Stimulated activated CD4-positive, alpha-beta T cell treated with anti-CD3 and anti-CD28 coated beads, Interleukin-15, amount 100 ng/mL, for 1 hour (primary cell): ENCODE measurements at places on chromosomes 4 and X.

DNA sequence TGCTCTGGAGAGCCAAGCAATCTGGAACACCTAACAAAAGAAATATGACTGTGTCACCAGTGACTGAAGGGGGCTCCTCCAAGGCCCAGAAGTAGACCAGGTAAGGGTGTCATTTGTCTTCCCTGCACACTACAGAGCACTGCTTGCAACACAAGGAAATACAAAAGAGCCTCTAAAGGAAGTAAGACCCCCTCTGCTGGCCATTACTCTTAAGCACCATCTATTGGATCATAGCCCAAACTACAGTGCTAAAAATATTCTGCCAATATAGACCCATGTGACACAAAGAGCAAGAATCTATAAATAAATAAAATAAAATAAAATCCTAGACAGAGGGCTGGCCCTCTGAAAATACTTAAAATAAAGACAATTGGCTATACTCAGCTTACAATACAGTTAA is 528.7 kb downstream of the TMA16 start:
- no peak for DNase-seq

- DNase-seq, result no peak
These were observed 8.6 kb upstream of the TKTL2 start for GRCh38 chr4:163482190-163482589.

DNA sequence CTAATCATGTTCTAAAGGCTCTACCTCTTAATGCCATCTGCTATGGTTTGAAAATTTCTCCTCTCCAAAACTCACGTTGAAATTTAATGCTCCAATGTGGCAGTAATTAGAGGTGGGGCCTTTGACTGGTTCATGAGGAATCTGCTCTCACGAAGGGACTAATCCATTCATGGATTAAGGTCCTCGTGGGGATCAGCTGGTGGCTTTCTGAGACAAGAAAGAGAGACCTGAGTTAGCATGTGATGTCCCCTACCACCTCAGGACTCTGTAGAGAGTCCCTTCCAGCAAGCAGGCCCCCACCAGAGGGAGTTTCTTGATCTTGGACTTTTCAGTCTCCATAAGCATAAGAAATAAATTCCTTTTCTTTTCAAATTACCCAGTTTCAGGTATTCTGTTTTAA is 65.3 kb downstream of the WDFY3 start:
- DNase-seq, result no peak

- DNase-seq, result no peak
These were observed 447 bp downstream of the PDZD11 start for GRCh38 chrX:70289168-70289792.

DNA sequence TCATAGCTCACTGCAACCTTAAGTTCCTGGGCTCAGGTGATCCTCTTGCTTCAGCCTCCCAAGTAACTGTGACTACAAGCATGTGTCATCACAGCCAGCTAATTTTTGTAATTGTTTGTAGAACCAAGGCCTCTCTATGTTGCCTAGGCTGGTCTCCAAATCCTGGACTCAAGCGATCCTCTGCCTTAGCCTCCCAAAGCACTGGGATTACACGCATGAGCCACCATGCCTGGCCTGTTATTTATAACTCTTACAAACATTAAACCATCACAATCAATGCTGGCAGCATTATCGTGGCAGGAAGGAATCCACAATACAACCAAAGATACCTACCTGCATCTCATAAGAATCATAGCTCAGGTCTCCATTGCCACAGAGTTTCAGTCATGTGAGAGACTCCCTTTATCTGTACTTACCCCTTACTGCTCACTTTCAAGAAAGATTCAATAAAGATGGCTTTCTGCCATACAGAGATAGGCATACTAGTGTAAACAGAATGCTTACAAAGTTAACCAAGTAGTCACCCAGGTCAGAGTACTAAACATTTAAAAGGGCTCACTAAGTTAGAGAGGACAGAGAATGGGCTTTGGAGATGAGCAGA is 48.5 kb downstream of the SMIM31 start:
- DNase-seq, result no peak

DNA sequence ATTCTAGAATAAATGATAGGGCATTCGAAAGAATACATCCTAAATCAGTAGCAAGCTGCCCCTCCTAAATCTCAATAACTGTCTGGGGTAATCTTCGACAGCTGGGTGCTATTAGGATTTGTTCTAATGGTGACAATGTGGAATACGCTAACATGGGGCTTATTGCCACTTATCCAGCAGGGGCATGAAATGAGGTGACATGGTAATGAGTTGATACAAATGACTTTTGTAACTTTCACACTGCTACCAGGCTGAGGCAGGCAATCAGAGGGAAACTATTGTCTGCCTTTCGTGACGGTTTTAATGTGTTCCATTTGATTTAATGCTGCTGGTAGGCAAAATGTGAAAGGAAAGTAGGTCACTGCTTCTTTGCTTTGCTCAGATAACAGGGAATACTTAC is 1047.4 kb upstream of the PABPC4L start:
- DNase-seq, result no peak

GRCh38 chr4:68373513-68373912 is 23.6 kb upstream of the YTHDC1 start:
- DNase-seq, result peak; percentile 40
